ENCODE measurements at places on chromosomes 2 and 18.

DNA sequence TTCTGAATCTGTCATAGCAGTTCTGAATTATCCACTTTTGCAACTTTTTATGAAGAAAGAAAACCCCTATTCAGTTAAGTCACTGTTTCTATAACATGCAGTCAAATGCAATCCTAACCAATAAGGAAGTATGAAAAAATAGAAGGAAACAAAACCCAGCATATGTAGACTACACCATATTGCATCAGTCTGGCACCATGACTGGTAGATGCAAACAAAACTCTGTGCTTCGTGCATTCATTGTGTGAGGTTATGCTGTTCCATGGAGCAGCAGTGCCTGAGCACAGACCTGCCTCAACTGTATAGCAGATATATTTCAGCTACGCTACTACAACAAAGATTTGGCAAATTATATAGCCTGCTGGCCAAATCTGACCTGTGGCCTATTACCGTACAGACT lies 325.5 kb downstream of the LRP1B start:
- no peak for DNase-seq

- DNase-seq: no peak
Measured at GRCh38 chr2:175889701-175890302, 112.3 kb downstream of the LNPK start.

- DNase-seq: no peak
Measured at GRCh38 chr2:71277147-71277475, 50.2 kb upstream of the PAIP2B start.

GRCh38 chr18:36187826-36188721 lies 777 bp downstream of the MOCOS start:
- DNase-seq: no peak

DNA sequence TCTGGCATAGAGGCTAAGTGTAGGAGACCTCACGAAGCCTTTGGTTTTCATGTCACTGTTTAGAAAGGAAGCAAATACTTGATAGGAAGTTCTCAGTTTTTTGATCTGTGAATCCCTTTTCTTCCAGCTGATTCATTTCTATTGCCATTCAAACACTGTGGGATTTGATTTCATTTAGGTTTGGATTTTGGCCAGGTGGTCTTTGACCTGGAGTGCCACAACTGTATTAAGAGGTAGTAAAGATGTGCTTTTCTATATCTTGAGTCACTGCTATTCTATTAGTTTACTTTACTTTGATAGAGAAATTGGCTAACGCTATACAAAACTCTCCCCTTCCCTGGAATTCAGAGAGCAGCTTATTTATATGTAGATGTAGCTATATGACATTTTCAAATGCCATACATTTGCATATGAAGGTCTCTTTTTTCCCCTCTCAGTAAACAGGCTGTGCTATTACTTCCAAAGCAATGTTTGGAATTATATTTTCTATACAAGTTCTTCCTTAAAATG lies 132.4 kb upstream of the CAVIN2 start:
- DNase-seq: no peak

DNA sequence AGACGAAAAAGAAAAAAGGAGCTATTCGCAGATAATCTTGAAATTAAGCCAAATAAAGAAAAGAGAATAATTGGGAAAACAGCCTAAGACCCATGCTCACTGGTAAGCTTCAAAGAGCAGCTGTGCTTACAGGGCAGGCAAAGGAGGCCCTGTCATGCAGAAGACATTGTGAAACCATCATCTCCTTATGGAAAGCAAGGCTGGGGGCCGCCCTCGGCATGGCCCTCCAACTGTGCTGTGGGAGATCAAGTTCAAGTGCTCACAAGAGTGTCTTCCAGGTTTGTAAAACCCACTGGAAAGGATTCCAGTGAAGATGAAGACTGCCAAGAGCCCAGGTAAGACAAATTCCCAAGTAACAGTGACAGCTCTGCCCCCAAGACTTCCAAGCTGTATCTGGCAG lies 32.2 kb downstream of the ACVR1 start:
- DNase-seq: no peak
